Activated CD4-positive, alpha-beta T cell treated with anti-CD3 and anti-CD28 coated beads for 24 hours (primary cell): ENCODE measurements at places on chromosomes 7 and 10.

GRCh38 chr10:70510904-70511303 is 32.3 kb downstream of the PALD1 start:
- DNase-seq, result no peak

- DNase-seq, result no peak
Observed at GRCh38 chr10:108582387-108582786, 1340.9 kb downstream of the XPNPEP1 start.

DNA sequence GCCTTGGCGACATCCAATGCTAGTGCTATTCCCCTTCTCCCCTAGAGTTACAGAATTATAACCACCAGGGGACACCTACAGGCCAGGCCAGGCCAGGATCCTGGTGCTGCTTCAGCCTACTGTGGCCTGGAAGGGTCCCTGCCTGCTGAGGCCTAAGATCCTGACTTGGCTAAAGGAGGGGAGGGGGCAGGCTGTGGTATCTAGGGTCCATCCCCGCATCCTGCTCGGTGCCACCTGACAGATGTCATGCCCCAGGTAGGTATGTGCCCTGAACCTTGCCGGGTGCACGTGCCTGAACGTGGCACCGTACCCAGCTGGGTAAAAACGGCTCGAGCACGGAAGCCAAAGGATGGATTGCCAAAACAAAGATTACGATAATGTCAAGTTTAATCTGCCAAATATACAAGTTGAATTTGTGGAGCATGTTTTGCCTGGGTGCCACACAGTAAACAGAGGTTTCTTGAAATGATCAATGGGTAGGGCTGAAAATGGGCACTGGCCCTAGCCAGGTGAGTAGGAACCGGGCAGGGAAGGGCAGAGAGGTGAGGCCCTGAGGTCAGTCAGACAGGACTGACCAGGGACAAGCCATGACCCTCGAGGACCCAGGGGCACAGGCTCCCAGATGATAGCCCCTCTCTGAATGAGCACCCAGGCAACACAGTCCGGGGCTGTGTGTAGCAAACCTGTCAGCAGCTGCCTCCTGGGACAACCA is 12.6 kb downstream of the PDAP1 start:
- DNase-seq, result no peak

- no peak for DNase-seq
Observed at GRCh38 chr10:34157501-34157900, 657.6 kb downstream of the PARD3 start.

DNA sequence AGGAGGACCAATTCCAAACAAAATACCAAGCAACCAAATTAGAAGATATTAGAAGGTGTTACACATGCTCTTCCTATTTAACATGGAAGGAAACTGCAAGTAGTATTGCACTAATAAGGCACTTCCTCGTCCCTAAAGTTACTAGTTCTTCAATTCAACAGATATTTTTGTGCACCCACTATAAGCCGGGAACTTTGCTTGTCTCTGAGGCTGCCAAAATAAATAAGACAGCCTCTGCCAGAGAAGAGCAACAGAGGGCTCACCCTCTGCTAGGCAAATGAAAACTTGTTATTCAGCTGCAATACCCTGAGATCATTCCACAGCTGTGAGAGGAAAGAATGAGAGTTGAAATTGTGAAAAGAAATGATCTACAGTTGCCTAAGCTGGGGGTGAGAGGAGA is 37.4 kb upstream of the GSAP start:
- DNase-seq, result no peak

- no peak for DNase-seq
Observed at GRCh38 chr7:80678707-80679106, 40.3 kb downstream of the CD36 start.

- no peak for DNase-seq
Observed at GRCh38 chr10:76581506-76582256, 1055.9 kb downstream of the KCNMA1 start.

DNA sequence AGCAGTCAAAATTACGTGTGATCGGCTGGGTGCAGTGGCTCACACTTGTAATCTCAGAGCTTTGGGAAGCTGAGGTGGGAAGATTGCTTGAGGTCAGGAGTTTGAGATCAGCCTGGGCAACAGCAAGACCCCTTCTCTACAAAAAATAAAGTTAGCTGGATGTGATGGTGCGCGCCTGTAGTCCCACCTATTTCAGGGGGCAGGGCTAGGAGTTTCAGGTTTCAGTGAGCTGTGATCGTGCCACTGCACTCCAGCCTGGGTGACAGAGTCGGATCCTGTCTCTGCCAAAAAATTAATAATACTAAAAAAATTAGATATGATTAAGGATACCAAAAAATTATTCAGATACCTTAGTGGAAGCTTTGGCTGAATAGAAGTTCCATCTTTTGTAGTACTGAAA is 136.4 kb downstream of the SDK1 start:
- no peak for DNase-seq

DNA sequence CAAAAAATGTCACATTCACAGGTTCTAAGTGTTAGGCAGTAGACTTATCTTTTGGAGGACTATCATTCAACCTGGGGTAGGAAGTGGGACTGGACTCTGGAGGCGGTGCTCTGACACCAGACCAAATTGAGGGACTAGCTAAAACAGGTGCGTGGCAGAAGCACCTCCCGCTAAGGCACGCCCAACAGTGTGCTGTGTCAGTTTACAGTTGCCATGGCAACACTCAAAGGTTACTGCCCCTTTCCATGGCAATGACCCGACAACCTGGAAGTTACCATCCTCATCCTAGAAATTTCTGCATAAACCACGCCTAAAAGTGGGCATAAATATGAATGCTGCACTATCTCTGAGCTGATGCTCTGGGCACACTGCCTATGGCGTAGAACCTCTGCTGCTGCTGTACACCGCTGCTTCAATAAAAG is 14.0 kb upstream of the BLNK start:
- DNase-seq, result no peak

DNA sequence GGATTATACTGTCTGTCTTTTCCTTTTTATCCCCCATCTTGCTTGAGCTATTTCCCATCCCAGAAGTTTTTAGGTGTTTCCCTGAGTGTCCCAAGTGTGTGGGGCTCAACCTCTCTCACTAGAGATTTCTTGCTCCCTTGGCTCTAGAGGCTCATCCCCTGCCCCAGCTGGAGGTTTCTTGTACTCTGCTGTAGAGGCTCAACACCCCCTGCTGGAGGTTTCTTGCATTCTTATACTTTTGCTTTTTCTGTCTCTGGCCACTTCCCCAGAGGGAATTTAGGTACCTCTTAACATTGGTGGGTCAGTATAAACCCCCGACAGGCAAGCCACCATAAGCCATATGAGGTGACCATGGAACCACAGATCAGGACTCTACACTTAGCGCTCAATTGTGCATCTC is 114.2 kb upstream of the FAM3C start:
- no peak for DNase-seq

GRCh38 chr10:117004227-117005025 is 561 bp downstream of the SHTN1 start:
- DNase-seq, result no peak

DNA sequence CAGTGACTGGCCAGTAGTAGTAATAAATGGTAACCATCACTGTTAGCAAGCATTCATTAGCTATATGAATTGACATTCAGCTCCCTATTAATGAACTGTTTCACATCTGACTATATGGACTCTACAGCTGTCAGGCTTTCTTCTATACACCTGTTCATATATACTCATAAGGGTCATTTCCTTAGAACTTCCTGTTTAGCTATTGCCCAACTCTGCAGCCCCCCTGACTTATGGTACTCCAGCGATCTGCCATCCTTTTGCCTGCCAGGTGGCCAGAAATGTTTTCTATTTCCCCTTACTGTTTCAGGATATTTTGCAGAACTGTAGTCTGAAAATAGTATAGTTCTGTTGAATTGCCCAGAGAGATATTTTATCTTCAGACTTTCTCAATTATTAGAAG is 56.6 kb downstream of the TASOR2 start:
- DNase-seq, result no peak

DNA sequence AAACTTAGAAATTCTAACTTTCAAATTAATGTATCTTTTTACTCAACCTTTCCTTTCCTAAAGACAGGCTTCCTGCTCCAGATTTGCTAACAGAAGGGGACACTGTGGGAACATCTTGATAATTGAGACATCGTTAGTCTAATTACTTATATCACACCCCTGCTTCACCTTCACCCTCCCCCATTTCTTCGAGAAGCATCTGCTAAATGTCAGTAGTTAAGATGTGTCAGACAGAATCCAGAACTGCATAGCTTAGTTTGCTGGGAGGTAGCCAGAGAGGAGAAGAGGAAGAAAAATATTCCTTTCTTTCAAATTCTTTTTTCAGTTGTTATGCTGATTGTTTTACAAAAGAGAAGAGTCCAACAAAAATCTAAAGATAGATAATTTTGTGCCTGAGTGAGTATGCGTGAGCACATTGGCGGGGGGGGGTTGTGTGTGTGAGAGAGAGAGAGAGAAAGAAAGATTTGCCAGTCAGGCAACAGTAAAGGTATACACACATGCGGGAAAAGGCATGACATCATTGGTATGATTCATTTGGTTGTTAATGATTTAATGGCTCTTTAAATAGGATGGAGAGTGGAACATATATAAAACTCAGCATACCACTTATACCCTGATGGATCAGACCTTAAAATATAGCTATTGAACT is 192.4 kb downstream of the PTN start:
- DNase-seq, result no peak

DNA sequence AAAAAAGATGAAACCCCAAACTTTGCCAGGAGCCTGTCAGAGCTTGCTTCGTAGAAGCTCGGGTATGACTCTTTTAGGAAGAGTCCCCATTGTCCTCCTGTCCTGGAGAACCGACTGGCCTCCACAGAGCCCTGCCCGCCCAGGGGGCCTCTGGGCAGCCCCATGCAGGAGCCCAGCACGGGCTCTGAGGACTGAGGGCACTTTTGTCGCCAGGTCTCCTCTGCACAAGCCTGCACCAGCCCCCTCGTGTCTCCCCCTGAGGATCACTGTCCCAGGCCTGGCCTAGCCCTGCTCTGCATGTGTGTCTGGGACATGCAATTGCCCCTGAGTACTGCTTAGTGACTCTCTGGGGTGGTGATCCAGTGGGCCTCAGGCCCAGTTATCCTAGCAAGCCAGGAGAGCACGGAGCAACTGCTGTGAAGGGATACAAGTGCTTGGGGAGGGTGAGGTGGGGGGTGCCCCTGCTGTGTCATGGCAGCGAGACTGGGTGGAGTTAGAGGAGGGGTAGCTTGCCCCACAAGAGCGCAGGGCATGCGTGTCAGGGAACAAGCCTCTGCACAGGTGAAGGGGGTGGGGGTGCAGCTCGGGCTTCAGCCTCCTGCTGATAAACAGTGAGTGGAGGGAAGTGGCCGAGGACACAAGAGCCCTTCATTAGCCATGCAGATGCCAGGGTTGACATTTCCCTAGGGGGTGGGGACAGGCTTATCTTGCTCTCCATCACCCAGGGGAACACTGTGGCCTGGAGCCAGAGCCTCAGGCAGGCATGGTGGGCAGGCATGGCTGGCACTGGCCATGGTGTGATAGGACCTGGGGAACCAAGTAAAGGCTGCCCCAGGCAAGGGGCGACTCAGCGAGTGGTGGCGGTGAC is 143.4 kb downstream of the C10orf105 start:
- no peak for DNase-seq

- no peak for DNase-seq
Observed at GRCh38 chr7:108289852-108290251, 159.7 kb upstream of the LAMB4 start.

DNA sequence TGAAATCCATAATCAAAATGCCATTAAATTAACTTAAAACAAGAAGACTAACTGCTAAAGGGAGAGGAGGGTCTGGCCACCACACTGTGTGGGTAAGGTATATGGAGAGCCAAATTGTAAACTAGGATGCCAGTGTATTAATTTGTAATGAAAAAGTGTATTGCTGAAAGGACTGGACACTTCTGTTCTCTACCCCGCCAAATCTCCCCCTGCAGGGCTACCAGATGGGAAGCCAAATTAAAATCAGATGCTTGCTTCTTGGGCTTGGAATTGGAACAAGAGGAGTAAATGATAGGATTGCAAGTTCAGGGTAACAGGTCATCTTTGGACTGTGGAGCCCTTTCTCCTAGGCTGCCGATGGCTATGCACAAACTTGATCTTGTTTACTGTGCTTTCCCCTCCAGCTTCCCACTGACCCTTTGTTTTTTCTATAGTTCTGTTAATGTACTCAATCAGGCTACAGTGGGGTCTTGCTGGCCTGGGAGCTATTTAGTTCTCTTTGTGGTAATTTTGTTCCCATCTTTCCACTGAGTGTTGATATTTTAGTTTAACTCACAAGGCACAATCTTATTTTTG is 932.1 kb upstream of the C7orf33 start:
- DNase-seq, result no peak

- DNase-seq, result no peak
Observed at GRCh38 chr7:102892631-102893278, 20.0 kb upstream of the LRRC17 start.

GRCh38 chr7:127937066-127937680 is 94.1 kb downstream of the LRRC4 start:
- DNase-seq, result no peak

- DNase-seq, result no peak
Observed at GRCh38 chr10:69631566-69631965, 1.5 kb downstream of the FAM241B start.

DNA sequence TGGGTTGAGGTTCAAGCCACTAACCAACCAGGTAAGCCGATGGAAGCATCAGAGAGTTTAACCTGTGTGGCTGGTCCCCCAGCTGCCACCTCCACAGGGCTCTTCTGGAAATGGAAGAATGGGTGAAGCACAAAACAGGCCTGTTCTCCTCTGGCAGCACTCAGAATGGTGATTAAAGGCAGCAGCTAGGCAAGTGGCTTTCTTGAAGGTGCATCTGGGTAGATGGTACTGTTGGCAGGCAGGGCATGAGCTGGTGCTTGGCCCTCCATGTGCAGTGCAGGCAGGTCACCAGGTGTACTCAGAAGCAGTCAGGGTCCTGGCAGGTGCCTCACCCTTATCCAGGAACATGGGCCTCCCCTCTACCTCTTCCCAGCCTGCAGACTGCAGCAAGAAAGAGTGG is 11.5 kb downstream of the AKR1E2 start:
- no peak for DNase-seq

GRCh38 chr7:3200504-3200903 is 100.5 kb upstream of the SDK1 start:
- no peak for DNase-seq

DNA sequence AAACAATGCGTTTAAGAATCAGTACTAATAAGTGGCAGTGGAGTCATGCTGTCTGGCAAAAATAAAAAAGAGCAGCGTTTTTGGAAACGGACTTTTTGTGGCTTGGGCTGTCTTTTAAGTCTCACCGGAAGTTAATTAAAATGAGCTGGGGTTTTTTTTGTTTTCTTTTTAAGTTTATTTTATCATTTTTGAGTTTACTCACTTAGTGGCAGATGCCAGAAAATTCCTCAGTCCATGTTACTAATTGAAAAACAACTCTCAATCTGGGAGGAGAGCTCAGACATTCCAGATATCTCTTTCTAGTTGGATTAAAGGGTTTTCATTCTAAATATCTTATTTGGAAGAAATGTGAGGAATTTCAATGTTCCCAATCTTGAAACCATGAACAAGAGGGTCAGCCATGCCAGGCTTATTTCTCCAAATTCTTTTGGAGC is 133.8 kb upstream of the AGR3 start:
- DNase-seq, result no peak

DNA sequence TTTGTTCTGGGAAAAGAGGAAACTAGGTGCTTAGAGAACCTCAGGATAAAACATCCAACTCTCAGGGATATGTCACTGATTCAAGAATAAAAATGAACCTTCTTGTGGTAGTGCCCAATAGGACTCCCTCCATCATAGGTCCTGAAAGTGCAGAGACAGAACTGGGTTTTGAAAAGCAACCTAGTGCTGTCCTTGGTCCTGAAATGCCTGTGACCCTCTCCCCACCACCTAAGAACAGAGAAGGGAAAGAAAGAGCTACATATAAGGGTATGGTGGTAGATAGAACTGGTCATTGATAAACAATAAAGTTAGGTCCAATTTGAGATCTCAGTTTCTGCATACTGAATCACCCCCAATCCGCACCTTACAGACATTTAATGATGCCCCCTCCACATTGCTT is 953.3 kb downstream of the XPNPEP1 start:
- no peak for DNase-seq
